Glutamatergic neuron (in vitro differentiated cells): ENCODE measurements at places on chromosomes 2 and 18.
A peak's percentile ranks its signal among the peaks of the same experiment; 100 is the strongest.

DNA sequence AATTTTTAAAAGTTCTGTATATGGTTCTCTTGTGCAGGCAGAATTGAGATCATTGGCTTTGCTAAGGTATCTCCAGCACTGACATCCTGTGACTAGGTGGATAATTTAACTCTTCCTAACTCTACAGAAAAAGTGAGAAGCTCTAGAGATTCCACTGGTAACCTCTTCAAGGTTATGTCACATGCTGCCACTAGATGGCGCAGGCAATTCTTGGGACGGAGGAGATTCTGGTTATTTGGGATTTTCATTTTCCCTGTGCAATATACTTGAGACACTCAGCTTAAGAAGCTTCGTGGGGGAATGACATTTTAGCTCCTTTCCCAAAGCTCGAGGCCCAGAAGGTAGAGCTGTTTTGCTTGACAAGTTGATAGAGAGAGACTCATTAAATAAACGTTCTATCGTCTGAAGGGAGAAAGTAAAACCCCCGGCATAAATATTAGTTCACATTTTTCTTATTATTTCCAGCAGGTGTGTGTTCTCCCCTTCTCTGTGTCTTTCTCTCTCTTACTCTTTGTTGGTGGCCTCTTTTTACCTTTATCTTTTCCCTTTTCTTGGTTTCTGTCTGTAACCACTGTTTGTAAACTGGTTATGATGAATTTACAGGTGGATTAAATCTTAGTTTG is 26.6 kb upstream of the LANCL1 start:
- H3K27ac ChIP-seq: no peak overlapping the region
- H3K27me3 ChIP-seq: no peaks in the 10 kb centered on the region
- no peak overlapping the region for H3K4me3 ChIP-seq
- DNase-seq: peak; percentile 70
- H3K36me3 ChIP-seq: peaks cover 16% of the 10 kb centered on the region
- no peaks in the 10 kb centered on the region for H3K4me1 ChIP-seq

- H3K27me3 ChIP-seq: peaks cover under 1% of the 10 kb centered on the region
- H3K27ac ChIP-seq: no peak overlapping the region
- no peak overlapping the region for H3K4me3 ChIP-seq
These were observed 26.4 kb downstream of the KLHL23 start for GRCh38 chr2:169759987-169760386.

DNA sequence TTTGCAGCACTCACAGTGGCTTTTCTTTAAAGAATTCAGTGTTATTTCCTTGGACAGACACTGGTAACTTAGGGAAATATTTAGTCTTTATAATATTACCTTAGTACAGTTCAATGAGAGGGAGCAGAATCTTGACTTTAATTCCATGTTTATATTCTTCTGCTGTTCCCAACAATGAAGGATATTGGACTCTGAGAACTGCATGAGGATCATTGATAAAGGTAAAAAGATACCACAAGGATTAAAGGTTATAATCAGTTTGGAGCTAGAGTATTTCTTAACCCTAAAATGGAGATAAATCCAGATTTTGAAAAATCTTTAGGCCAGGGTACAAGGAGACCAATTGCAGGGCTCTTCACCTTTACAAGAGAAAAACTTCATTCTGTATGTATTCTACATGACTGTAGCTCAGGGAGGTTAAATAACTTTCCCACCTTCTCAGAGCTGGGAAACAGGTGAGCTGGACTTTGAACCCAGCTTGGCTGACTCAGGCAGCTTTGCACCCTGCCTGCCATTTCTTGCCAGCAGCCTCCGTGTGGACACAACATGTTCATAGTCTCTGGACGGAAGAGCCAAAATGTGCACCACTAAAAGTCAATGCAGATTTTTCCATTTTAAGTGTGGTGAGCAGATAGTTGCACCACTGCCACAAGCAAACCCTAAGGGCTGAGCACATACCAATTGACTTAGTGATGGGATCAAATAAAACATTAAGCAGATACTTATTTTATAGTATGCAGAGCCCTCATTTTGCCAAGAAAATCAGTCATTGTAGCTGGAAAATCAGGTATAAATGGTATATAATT is 26.7 kb downstream of the UPP2 start:
- H3K4me3 ChIP-seq: no peak overlapping the region
- no peak overlapping the region for H3K27ac ChIP-seq
- H3K36me3 ChIP-seq: no peaks in the 10 kb centered on the region
- no peak for DNase-seq
- no peaks in the 10 kb centered on the region for H3K4me1 ChIP-seq

DNA sequence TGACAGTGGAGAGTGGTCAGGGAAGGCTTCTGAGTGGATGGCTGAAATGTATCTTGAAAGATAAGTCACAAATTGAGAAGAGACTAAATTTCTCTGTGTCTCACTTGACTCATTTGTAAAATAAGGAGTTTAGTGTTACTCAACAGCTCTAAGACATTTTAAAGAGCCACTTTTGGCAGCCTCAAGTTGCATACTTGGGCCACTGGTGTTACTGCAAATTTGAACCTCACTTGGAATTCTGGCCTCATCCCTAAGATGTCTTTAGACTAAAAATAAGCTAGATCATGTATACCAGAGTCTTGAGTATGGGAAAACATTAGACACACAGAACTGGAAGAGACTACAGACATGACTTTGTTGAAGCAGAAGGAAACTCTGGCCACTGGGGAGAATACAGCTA is 4.5 kb upstream of the MTLN start:
- H3K4me3 ChIP-seq: no peak overlapping the region
- H3K4me1 ChIP-seq: no peaks in the 10 kb centered on the region
- DNase-seq: no peak
- peaks cover 6% of the 10 kb centered on the region for H3K27me3 ChIP-seq
- H3K27ac ChIP-seq: no peak overlapping the region

DNA sequence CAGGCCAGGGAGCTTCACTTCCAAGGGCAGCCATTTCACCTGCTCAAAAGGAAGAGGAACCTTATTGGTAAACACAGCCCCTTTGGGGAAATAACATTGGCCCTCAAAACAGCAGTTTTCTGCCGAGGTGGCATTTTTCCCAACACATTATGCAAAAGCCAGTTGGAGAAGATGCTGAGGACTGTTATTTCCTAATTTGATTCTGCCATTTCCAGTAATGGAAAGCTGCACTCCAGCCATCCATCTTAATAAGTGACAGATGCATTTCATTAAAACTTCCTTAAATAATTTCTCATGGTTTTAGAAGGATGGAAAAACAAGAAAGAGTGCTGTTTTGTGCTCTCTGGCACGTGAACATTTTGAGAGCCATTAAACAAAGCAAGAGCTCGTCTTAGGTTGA is 55.9 kb upstream of the ALK start:
- H3K4me3 ChIP-seq: no peak overlapping the region
- no peaks in the 10 kb centered on the region for H3K36me3 ChIP-seq
- H3K27me3 ChIP-seq: peaks cover 2% of the 10 kb centered on the region
- no peak overlapping the region for H3K27ac ChIP-seq

- no peak overlapping the region for H3K27ac ChIP-seq
- H3K27me3 ChIP-seq: no peaks in the 10 kb centered on the region
- no peak for DNase-seq
These were observed 93.3 kb downstream of the COLEC12 start for GRCh38 chr18:407191-407590.

- H3K4me3 ChIP-seq: peak overlapping the region; percentile 77
- peaks cover 49% of the 10 kb centered on the region for H3K4me1 ChIP-seq
- H3K36me3 ChIP-seq: peaks cover 12% of the 10 kb centered on the region
- DNase-seq: peak; percentile 48
- peak overlapping the region; percentile 97 for H3K27ac ChIP-seq
These were observed 72.7 kb upstream of the MGAT4A start for GRCh38 chr2:98803405-98804264.

DNA sequence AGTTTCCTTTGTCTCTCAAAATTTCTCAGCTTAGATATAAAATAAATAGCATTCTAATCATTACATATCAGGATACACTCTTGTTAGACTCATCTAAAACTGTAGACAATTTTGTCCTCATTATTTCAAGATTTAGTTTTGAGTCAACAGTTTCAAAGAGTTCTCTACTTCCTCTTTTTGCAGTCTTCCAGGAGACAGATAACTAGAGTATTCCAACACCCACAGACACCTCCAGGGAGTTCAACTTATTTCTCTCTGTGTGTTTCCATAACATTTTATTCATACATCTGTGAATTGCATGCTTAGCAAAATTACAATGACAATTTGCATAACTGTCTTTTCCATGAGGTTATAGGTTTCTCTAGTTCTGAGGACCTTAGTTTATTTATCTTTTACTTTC is 166.6 kb upstream of the HNMT start:
- H3K4me3 ChIP-seq: no peak overlapping the region
- no peak overlapping the region for H3K27ac ChIP-seq
- no peak for DNase-seq
- H3K36me3 ChIP-seq: peaks cover 6% of the 10 kb centered on the region
- H3K4me1 ChIP-seq: no peaks in the 10 kb centered on the region

- no peak overlapping the region for H3K4me3 ChIP-seq
- peaks cover 29% of the 10 kb centered on the region for H3K4me1 ChIP-seq
- DNase-seq: no peak
- H3K27ac ChIP-seq: no peak overlapping the region
- peaks cover 2% of the 10 kb centered on the region for H3K27me3 ChIP-seq
These were observed 54.9 kb upstream of the RBM44 start for GRCh38 chr2:237743561-237744269.

GRCh38 chr2:25566694-25567093 is 106.7 kb downstream of the DTNB start:
- no peaks in the 10 kb centered on the region for H3K36me3 ChIP-seq
- no peak overlapping the region for H3K27ac ChIP-seq
- no peak for DNase-seq
- peaks cover 3% of the 10 kb centered on the region for H3K4me1 ChIP-seq
- H3K4me3 ChIP-seq: no peak overlapping the region

DNA sequence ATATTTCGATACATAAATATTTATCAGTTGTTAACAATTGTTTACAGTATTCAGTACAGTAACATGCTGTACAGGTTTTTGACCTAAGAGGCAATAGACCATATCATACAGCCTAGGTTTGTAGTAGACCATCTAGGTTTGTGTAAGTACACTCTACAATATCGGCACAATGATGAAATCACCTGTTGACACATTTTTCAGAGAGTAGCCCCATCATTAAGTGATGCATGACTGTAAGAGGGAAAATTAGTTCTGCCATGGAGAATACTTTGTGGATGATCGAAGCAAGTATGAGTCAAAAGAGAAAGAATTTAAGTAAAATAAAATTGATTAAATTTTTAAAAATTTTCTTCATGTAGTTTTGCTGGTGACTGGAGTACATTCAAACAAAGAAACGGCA is 32.6 kb downstream of the VIT start:
- no peak overlapping the region for H3K27ac ChIP-seq
- H3K36me3 ChIP-seq: no peaks in the 10 kb centered on the region
- no peaks in the 10 kb centered on the region for H3K4me1 ChIP-seq
- no peaks in the 10 kb centered on the region for H3K27me3 ChIP-seq
- DNase-seq: no peak

- no peak for DNase-seq
- no peaks in the 10 kb centered on the region for H3K36me3 ChIP-seq
- no peaks in the 10 kb centered on the region for H3K27me3 ChIP-seq
- no peak overlapping the region for H3K27ac ChIP-seq
These were observed 316.3 kb upstream of the KCNJ3 start for GRCh38 chr2:154381931-154382794.

DNA sequence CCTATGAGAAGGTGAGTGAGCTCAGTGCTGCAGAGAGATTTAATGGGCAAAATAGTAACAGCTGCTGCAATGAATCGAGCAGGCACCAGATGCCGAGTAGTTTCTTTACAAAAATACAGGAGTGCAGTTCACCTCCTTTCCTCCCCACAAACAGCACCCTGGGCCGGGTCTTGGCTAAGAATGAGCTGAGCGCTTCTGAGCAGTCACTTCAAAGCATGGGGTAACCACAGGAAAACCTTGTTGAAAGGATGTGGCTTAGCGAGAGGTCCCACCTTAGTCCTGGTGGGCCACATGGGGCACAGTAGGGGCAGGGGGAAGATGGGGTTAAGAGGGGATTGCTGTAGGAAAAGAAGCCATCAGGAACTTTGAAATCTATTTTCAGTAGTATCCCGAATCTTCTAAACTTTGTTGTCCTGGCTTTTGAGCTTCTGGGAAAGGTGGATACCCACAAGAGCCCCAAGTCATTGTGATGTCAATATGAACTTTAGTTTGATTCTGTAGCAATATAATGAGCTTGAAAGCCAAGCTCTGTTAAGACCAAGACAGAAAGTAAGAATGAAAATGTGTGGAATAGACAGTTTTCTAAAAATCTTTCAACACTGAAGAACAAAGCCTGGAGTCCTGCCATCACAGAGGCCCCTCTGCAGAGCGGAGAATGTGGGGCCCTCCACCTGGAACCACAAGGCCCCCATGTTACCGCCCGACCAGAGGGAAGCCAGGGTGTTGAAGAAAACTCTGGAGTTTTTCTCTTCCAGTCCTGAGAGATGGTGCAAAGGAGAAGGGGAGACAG is 101.0 kb upstream of the ZNF236 start:
- no peaks in the 10 kb centered on the region for H3K4me1 ChIP-seq
- H3K4me3 ChIP-seq: no peak overlapping the region
- H3K27me3 ChIP-seq: no peaks in the 10 kb centered on the region
- H3K27ac ChIP-seq: no peak overlapping the region

DNA sequence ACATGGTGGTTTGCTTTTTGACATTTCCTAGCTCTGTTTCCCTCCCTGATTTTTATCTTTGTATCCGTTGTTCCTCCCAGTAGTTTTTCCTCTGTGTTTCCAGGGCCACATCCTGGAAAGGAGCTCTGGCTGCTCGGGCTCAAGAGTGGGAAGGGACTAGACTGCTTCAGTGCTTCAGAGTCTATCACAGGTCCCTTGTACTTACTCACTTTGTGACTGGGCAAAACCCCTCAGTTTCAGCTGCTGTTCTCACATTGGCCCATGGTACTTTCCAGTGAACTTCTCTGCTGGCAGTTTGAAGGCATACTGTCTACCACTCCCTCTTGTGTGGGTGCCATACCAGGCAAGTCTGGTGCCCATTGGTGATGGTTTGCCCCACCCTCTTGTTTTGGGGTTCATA is 7.5 kb upstream of the STAMBP start:
- no peak for DNase-seq
- no peaks in the 10 kb centered on the region for H3K36me3 ChIP-seq
- H3K4me1 ChIP-seq: no peaks in the 10 kb centered on the region
- no peak overlapping the region for H3K4me3 ChIP-seq
- peaks cover 2% of the 10 kb centered on the region for H3K27me3 ChIP-seq

DNA sequence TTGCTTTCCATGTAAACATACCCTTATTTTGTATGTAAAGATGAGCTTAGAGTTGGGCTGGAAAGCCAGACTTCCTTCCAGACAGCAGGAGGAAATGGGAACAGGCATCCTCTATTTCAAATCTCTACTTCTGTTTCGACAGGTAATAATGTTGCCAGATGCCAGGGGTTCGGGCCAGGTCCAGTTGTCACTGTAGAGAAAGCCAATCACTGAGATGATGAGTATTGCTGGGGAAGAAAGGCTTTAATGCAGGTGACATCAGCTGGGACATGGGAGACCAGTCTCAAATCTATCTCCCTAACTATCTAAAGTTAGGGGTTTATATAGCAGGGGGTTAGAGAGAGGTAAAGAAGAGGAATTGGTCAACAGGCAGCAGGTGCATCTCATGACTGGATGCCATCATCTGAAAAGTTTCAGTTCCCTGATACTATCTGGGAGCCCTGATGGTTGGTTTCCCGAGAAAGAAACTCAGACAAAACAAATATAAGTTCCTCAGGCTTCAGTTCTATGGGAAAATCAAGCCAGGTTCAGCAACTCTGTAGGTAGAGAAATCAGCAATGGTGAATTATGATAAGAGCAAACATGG is 9.3 kb upstream of the MTCL1 start:
- DNase-seq: no peak
- no peak overlapping the region for H3K27ac ChIP-seq
- peaks cover 2% of the 10 kb centered on the region for H3K4me1 ChIP-seq
- no peak overlapping the region for H3K4me3 ChIP-seq
- H3K36me3 ChIP-seq: no peaks in the 10 kb centered on the region

- no peak for DNase-seq
- H3K36me3 ChIP-seq: no peaks in the 10 kb centered on the region
- H3K4me1 ChIP-seq: no peaks in the 10 kb centered on the region
- no peak overlapping the region for H3K27ac ChIP-seq
- no peak overlapping the region for H3K4me3 ChIP-seq
These were observed 134.8 kb downstream of the RTP5 start for GRCh38 chr2:242004223-242004901.
